ENCODE measurements at places on chromosomes 13 and 19.

GRCh38 chr19:3585301-3586126 is at the start of gene GIPC3:
Gene GIPC3, plus strand, starts transcription at chr19:3585478. Its CDS starts 120 bp downstream, at chr19:3585598.
- no peak for DNase-seq

GRCh38 chr19:13872695-13873389 is 4.1 kb upstream of the NANOS3 start:
- no peak for DNase-seq

GRCh38 chr19:50876456-50876855 is 3.2 kb downstream of the KLK2 start:
- DNase-seq, result no peak

- no peak for DNase-seq
These were observed 3.1 kb upstream of the UQCRFS1 start for GRCh38 chr19:29216021-29216420.

DNA sequence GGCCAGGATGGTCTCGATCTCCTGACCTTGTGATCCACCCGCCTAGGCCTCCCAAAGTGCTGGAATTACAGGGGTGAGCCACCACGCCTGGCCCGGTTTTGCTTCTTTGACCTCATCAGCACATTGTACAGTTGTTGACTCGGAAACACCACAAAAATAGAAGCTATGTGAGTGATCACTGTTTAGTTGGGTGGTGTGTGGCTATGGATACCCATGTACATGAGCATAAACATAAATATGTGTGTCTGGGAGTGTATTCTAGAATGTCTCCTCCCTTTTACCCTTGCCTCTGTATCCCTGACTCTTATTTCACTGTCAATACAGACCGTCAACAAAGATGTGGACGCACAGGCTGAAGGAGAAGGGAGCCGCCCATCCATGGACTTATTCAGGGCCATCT is 14.4 kb upstream of the WDR88 start:
- no peak for DNase-seq

GRCh38 chr19:3323026-3323425 is 43.4 kb upstream of the NFIC start:
- DNase-seq, result no peak

GRCh38 chr13:73403355-73404120 is 344.7 kb downstream of the KLF5 start:
- DNase-seq, result no peak

GRCh38 chr13:50410921-50411746 is 395.9 kb downstream of the KCNRG start:
- no peak for DNase-seq

GRCh38 chr19:1354970-1355567 is 28.6 kb upstream of the NDUFS7 start:
- DNase-seq, result no peak

GRCh38 chr13:53285896-53286430 is 257.4 kb downstream of the OLFM4 start:
- DNase-seq, result no peak

GRCh38 chr13:26605845-26606244 is 48.4 kb downstream of the WASF3 start:
- DNase-seq, result no peak

GRCh38 chr13:106527826-106528225 is 7.6 kb downstream of the EFNB2 start:
- DNase-seq, result no peak

DNA sequence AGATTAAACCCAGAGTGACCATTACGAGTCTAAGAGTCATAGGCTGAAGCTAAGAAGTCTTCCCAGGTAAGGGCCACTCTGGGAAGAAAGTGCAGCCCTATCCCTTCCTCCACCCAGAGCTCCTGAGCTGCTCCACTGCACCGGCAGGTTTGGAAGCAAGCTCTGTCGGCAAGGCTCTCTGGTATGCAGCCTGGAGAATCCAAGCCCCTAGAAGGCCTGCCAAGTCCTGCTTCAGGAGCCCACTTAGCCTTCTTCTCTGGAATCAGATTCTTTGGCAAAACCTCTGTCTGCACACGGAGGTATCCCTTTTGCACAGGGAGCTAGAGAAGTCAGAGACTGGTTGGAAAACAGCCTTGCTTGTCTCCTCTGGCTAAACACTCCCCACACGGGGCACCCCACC is 58.5 kb downstream of the CEBPG start:
- no peak for DNase-seq
